ENCODE measurements at places on chromosomes 2 and 18. TPM values are rescaled to one million over a fixed set of nuclear protein-coding genes. Genes with fewer than 3 reads are reported as not detected.

GRCh38 chr2:37774976-37775907 lies 103.8 kb upstream of the CDC42EP3 start:
- no peak for DNase-seq
- no peaks in the 10 kb centered on the region for H3K27me3 ChIP-seq
- no peaks in the 10 kb centered on the region for H3K4me1 ChIP-seq

- no peak overlapping the region for H3K27ac ChIP-seq
- no peak for DNase-seq
- no peaks in the 10 kb centered on the region for H3K27me3 ChIP-seq
- H3K4me3 ChIP-seq, result no peak overlapping the region
Measured at GRCh38 chr2:20745924-20746555, 76.9 kb downstream of the LDAH start.

- peak overlapping the region; percentile 58 for H3K27ac ChIP-seq
- no peaks in the 10 kb centered on the region for H3K27me3 ChIP-seq
- H3K4me1 ChIP-seq, result no peaks in the 10 kb centered on the region
Measured at GRCh38 chr2:236745420-236746210, 176.0 kb downstream of the ACKR3 start.

DNA sequence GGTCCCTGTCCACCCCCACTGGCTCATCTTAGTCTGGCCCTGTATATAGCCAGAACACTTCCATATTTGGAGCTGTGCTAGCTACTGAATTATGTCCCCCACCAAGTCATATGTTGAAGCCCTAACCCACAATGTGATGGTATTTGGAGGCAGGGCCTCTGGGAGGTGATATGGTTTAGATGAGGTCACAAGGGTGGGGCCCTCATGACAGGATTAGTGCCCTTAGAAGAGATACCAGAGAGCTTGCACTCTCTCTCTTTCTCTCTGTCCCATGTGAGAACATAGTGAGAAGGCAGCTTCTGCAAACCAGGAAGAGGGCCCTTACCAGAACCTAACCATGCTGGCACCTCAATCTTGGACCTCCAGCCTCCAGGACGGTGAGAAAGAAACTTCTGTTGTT lies 31.2 kb downstream of the ALPK2 start:
- H3K4me1 ChIP-seq, result no peaks in the 10 kb centered on the region
- H3K4me3 ChIP-seq, result no peak overlapping the region
- H3K27ac ChIP-seq, result no peak overlapping the region
- no peak for DNase-seq
- H3K27me3 ChIP-seq, result no peaks in the 10 kb centered on the region

GRCh38 chr2:40440835-40441234 lies 11.1 kb downstream of the SLC8A1 start:
- H3K4me1 ChIP-seq, result no peaks in the 10 kb centered on the region
- no peaks in the 10 kb centered on the region for H3K36me3 ChIP-seq
- no peak for DNase-seq
- H3K27me3 ChIP-seq, result no peaks in the 10 kb centered on the region
- H3K4me3 ChIP-seq, result no peak overlapping the region

GRCh38 chr2:205763708-205764211 lies 81.5 kb downstream of the NRP2 start:
- no peak for DNase-seq
- no peaks in the 10 kb centered on the region for H3K36me3 ChIP-seq
- H3K4me3 ChIP-seq, result no peak overlapping the region
- H3K4me1 ChIP-seq, result no peaks in the 10 kb centered on the region
- H3K27me3 ChIP-seq, result no peaks in the 10 kb centered on the region
- no peak overlapping the region for H3K27ac ChIP-seq

DNA sequence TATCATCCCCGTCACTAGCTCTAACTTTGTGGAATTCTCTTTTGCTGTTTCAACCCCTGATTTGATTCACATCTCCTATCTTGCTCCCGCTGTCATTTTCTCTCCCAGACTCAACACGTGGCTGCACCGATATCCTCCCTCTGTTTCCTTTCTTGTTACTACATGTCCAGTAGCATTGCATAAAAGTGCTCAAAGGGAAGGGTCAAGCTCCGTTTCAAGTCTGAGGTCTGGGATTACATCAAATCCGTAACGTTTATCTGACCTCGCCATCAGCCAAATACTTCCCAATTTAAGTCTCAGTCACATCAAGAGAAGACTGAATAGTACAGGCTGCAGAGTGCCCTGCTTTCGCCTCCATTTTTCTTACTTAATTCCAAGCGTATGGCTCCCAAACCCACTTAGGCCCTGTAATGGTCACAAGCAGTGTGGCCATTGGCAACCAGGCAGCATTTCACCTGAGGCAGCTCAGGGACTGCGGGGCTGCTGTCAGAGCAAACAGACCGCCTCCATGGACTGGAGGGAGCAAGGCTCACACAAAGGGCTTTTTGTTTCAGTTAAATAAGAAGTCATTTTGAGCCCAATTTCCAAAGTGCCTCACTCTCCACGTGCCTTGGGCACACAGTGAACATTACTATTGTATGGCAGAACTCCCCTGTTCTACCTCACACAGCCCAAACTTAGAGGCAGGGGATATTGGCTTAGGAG lies 217.8 kb downstream of the BCL11A start:
- H3K27ac ChIP-seq, result no peak overlapping the region
- no peaks in the 10 kb centered on the region for H3K4me1 ChIP-seq
- H3K27me3 ChIP-seq, result no peaks in the 10 kb centered on the region

- no peaks in the 10 kb centered on the region for H3K4me1 ChIP-seq
- H3K36me3 ChIP-seq, result no peaks in the 10 kb centered on the region
- H3K27ac ChIP-seq, result no peak overlapping the region
- H3K27me3 ChIP-seq, result no peaks in the 10 kb centered on the region
- DNase-seq, result no peak
- H3K4me3 ChIP-seq, result no peak overlapping the region
Measured at GRCh38 chr2:30306522-30306921, 75.2 kb downstream of the LBH start.

- no peak overlapping the region for H3K4me3 ChIP-seq
- no peaks in the 10 kb centered on the region for H3K27me3 ChIP-seq
- DNase-seq, result no peak
- no peaks in the 10 kb centered on the region for H3K36me3 ChIP-seq
- H3K27ac ChIP-seq, result no peak overlapping the region
- no peaks in the 10 kb centered on the region for H3K4me1 ChIP-seq
Measured at GRCh38 chr2:235611756-235612155, 117.9 kb downstream of the AGAP1 start.

- no peaks in the 10 kb centered on the region for H3K4me1 ChIP-seq
- H3K36me3 ChIP-seq, result no peaks in the 10 kb centered on the region
- H3K4me3 ChIP-seq, result no peak overlapping the region
- no peak overlapping the region for H3K27ac ChIP-seq
Measured at GRCh38 chr18:55763805-55764204, 175.8 kb upstream of the TCF4 start.

- no peaks in the 10 kb centered on the region for H3K4me1 ChIP-seq
- no peak overlapping the region for H3K4me3 ChIP-seq
- no peak overlapping the region for H3K27ac ChIP-seq
- H3K27me3 ChIP-seq, result no peaks in the 10 kb centered on the region
- H3K36me3 ChIP-seq, result no peaks in the 10 kb centered on the region
- no peak for DNase-seq
Measured at GRCh38 chr2:115771516-115771915, 1329.1 kb downstream of the DPP10 start.

The ADCY3 gene
- total RNA-seq, result 29.3 TPM

The FSHR gene
- total RNA-seq, result not detected

Measured in breast epithelium (tissue), 4 donors.